NT2/D1 (cell line): ENCODE measurements at places on chromosomes 6 and 20.

- no peak for DNase-seq
These were observed 43.8 kb upstream of the HIVEP1 start for GRCh38 chr6:11968241-11968806.

GRCh38 chr20:46618316-46619100 lies 32.8 kb downstream of the SLC13A3 start:
- DNase-seq = no peak

GRCh38 chr6:128403618-128404444 lies 116.6 kb downstream of the PTPRK start:
- no peak for DNase-seq

DNA sequence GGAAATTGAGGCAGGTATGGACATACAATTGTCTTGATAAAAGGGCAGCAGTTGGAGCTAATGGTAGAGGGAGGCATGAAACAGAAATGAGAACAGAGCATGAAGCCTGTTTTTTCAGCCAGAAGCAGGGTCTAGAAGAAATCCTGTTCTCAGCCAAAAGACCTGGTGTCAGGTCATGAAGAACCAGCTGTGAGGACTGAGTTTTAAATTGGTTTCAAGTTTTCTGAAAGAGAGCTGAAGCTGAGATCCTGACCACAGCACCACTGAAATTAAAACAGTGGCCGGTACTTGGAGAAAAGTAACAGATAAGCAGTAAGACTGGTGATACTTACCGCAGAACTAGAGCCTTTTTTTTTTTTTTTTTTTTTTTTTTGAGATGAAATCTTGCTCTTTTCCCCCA lies 283.8 kb upstream of the BMP2 start:
- no peak for DNase-seq

GRCh38 chr20:37693242-37693634 lies 592 bp upstream of the CTNNBL1 start:
- DNase-seq = no peak

GRCh38 chr6:6610031-6610591 lies 21.6 kb downstream of the LY86 start:
- no peak for DNase-seq

- no peak for DNase-seq
These were observed 80.7 kb upstream of the TRAF3IP2 start for GRCh38 chr6:111686249-111686931.

DNA sequence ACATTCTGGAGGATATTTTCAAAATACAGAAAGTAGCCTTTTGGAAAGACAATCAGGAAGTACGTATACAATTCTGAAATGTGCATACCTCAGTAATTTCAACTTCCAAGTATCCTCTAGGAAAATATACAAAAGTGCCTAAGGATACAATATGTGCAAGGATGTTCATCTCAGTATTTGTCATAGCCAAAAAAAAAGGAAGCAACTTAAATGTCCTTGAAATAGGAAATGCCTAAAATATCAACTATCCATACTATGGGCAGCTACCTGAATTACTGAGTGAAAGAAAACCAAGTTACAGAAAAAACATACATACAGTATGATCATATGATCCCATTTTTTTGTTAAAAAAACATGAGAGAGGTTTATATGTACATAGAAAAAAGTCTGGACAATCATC lies 1.5 kb downstream of the PPIL1 start:
- DNase-seq = no peak

GRCh38 chr6:35776364-35777215 lies at the start of gene CLPSL2:
Gene CLPSL2, plus strand, starts transcription at chr6:35776598. Its CDS starts 21 bp downstream, at chr6:35776619.
- DNase-seq = no peak

DNA sequence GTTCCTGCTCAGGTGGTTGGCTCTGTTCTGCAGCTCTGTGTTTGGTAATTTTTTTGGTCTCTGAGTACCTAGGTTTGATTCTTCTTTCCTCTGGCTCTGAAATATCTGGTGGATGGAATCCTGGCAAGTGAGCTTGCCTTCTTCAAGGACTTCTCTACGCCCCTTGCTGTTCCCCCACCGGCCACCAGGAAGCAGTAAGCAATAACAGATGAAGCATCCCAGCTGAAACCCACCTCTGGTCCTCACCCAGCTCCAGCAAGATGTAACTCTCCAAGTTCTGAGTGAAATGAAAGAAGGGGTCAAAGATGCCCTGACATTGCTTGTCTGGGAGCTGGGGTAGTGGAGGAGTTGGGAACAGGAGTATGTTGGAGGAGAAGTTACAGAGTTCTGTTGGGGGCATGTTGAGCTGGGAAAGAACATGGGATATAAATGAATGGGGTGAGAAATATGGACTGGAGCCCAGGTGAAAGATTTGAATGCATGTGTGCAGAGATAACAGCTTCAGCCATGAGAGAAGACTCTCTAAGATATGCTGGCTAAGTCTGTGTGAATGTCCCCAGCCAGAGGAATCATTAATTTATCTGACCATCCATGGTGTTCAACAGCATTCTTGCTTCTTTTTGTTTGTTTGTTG lies 51.3 kb upstream of the GLP1R start:
- DNase-seq = peak; percentile 36

- no peak for DNase-seq
These were observed 223.4 kb downstream of the FOXC1 start for GRCh38 chr6:1832844-1833787.

DNA sequence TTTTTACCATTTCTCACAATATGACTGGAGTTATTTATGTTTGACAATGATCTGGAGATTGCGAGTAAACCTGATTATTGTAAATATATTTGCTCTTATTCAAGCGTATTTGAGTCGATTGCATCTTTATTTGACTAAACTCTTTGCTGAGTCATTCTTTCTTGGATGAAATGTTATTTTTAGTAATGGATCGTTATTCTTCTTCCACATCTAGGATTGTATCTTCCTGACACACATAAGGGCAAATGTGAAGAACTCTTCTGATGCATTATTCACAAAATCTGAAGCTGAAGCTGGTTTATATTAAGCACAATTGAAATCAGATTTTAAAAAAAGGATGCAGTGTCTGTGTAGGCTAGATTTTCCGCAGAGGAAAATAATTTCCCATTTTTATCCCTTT lies 68.2 kb downstream of the SEL1L2 start:
- DNase-seq = no peak

GRCh38 chr6:26360451-26361416 lies 4.3 kb upstream of the BTN3A2 start:
- DNase-seq = no peak

GRCh38 chr20:46132705-46133120 lies 14.6 kb downstream of the CD40 start:
- peak; percentile 68 for DNase-seq

DNA sequence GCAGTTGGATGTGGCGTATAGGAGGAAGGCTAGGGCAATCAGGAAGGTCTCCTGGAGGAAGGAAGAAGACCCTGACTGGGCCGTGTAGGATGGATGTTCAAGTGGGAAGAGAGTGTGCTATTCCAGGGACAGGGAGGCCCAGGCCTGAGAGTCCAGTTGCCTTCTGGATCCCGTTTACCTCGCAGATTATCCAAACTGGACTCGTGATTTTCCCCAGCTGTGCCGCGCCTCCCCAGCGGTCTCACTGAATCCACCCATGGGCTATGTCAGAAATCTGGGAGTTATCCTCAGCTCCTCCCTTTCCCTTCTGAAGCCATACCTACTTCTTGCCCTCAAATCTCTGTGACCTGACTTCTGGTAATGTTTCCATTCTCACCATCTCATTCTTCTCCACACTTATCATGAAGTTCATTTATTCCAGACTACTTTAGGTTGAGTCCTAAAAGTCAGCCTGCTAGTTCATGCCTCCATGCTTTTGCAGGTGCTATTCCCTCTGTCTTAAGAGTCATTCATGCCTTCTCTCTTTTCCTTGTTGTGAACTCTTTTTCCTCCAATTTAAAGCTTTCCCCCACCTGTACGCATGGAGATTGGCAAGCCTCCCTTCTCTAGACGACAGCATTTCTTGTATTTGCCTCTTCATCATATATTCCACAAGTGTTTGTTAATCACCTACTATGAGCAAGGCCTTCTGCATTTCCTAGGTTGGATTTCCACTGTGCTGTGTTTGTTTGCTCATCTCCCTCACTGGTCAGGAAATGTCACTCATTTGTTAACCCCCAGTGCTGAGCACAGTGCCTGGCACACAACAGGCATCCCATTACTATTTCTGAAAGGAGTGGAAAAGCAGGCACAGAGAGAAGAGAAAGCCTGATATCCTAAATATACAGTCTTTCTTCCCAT lies 2.7 kb downstream of the SDCBP2 start:
- DNase-seq = no peak

GRCh38 chr6:45305546-45305945 lies 22.6 kb upstream of the RUNX2 start:
- no peak for DNase-seq

DNA sequence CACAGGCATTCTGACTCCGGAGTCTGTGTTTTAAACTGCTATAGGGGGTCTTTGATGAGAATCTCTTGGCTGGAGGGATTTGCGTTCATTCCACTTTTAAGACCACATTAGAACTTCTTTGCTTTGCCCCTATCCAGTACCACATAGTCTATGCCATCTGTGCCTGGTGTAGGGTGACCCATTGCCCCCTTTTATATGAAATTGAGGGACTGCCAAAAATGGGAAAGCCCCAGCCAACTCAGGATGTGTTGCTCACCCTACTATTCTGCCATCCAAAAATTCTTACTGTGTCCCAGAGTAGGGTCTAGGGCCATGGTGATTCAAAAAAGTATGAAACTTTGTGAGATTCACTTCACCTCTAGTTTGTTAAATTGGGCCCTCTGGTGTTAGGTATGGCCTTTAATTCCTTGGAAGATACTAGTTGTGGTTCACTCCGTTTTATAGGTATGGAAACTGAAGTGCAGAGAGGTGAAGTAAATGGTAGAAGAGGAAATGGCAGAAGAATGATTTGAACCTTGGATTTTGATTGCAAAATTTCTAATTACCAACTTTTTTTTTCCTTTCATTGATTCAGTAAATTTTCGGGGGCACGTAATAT lies 1.4 kb downstream of the PFDN4 start:
- DNase-seq = no peak
